ENCODE measurements at places on chromosomes 5 and 9.

GRCh38 chr5:152838241-152838786, 433.2 kb upstream of the NMUR2 start:
- no peaks in the 10 kb centered on the region for H3K36me3 ChIP-seq
- H3K27ac ChIP-seq: no peak overlapping the region
- H3K4me3 ChIP-seq: no peak overlapping the region
- no peak for DNase-seq

DNA sequence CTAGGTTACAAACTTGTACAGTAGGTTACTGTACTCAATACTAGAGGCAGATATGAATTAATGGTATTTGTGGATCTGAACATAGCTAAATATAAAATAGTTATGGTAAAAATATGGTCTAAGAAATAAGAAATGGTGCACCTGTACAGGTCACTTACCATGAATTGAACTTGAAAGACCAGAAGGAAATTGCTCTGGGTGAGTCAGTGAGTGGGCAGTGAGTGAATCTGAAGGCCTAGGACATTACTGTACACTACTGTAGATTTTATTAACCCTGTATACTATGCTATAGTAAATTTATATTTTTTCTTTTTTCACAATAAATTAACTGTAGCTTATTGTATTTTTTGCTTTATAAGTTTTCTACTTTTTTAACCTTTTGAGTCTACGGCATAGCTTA, 1020.4 kb downstream of the CDH18 start:
- no peak for DNase-seq
- no peak overlapping the region for H3K27ac ChIP-seq
- no peaks in the 10 kb centered on the region for H3K36me3 ChIP-seq
- no peaks in the 10 kb centered on the region for H3K27me3 ChIP-seq
- H3K4me1 ChIP-seq: no peaks in the 10 kb centered on the region

GRCh38 chr5:157801-158200, 33.5 kb upstream of the LRRC14B start:
- DNase-seq: peak; percentile 40
- no peaks in the 10 kb centered on the region for H3K36me3 ChIP-seq
- no peaks in the 10 kb centered on the region for H3K4me1 ChIP-seq
- no peak overlapping the region for H3K4me3 ChIP-seq

DNA sequence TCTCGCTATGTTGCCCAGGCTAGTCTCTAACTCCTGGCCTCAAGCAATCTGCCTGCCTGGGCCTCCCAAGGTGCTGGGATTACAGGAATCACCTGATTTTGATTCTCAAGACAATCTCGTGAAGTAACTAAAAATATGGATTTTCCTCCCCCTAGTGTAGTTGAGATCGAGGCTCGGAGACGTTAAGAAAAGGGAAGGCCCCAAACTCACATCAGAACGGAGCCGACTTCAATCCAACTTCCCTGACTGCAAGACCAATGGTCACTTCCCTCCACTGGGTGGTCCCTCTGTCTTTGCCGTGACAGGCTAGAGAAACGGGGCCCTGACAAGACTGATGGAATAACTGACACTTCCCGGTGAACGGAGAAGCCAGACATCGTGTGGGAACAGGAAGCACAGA, 28.3 kb downstream of the BARHL1 start:
- peaks cover 30% of the 10 kb centered on the region for H3K36me3 ChIP-seq
- no peaks in the 10 kb centered on the region for H3K4me1 ChIP-seq
- no peak overlapping the region for H3K27ac ChIP-seq
- H3K27me3 ChIP-seq: no peaks in the 10 kb centered on the region
- DNase-seq: no peak
